Left cardiac atrium (tissue), 4 donors: ENCODE measurements at places on chromosomes 3 and 15. TPM values are rescaled to one million over a fixed set of nuclear protein-coding genes. Genes with fewer than 3 reads are reported as not detected.

DNA sequence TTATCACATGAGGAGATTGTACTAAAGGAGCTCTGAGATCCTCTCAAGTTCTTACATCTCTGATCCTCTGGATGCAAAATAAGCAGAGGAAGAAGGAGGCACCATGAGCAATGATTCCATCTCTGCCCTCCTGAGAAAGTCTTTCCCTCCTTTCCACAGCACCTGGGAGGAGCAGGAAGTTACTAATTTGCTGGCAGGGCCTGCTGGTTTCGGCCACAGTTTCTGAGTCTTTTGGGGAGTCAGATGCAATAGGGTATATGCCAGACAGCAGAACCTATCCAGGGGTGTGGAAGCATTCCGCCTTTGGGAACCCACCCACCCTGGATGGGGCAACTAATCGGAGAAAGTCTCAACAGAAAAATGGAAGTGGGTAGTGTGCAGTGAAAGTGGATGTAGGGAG, 38.5 kb upstream of the SPTSSB start:
- no peak for DNase-seq

- no peak for DNase-seq
Measured at GRCh38 chr15:41885841-41886240, 8.0 kb downstream of the SPTBN5 start.

GRCh38 chr3:81198216-81198615, 563.2 kb downstream of the GBE1 start:
- DNase-seq = no peak

GRCh38 chr15:74723754-74724334, 1.5 kb downstream of the CYP1A1 start:
- no peak for DNase-seq

DNA sequence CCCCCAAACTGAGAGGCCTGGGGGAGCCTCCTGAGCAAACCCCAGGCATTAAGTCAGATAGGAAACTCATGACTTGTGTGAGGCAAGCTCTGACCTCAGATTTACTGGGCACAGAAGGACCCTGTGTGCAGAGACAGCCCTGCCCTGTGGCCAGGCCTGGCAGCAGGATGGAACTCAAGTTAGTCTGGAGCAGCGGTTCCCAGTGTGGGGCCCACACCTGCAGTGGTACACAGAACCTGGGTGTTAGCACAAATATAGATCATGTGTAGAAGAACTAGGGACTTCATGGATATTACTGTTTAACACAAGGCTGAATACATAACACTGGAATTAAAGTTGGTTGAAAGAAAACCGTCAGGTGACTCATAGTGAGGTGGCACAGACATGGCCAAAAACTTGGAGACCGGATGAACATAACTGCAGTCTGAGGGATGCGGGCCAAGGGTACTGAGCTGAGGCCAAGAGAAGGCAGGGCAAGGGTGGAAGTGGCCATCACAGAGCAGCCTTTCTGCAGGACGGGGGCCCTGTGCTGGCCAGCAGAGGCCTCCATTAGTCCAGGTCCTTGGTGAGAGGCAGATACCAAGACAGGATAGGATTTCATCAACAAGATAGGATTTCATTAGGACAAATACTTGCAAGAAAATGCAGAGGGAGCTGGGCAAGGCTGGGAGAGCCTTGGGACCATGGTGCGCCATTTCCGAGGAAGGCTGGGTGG, 40.9 kb downstream of the IRAK2 start:
- DNase-seq = no peak

DNA sequence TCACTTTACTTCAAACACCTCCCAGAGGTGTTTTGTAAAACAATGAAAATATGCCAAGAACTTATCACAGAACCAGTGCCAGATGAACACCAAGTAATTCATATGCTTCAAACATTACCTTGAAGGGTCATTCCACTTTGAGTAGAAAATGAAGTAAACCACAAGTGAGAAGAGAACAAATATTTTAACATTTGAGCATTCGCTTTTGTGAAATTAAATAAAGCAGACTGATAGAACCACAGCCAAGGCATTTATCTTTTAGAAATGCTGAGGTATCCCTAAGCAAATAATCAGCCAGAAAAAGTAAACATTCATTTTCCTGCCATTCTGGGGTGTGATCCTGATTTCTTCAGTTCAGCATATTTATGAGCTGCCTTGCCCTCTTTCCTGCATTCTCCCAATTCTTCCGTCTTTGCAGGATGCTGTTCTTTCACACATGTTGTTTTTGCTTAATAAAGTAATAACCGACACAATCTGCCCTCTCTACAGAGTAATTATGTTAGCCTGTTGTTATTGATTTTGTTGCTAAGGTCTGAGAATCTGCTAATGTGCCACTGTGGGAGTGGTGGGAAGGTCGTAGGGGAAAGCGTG, 235.6 kb upstream of the TGFBR2 start:
- DNase-seq = no peak

- no peak for DNase-seq
Measured at GRCh38 chr15:99480016-99480810, 85.6 kb upstream of the MEF2A start.

TPRG1 gene
- 15.5 TPM for total RNA-seq

DNA sequence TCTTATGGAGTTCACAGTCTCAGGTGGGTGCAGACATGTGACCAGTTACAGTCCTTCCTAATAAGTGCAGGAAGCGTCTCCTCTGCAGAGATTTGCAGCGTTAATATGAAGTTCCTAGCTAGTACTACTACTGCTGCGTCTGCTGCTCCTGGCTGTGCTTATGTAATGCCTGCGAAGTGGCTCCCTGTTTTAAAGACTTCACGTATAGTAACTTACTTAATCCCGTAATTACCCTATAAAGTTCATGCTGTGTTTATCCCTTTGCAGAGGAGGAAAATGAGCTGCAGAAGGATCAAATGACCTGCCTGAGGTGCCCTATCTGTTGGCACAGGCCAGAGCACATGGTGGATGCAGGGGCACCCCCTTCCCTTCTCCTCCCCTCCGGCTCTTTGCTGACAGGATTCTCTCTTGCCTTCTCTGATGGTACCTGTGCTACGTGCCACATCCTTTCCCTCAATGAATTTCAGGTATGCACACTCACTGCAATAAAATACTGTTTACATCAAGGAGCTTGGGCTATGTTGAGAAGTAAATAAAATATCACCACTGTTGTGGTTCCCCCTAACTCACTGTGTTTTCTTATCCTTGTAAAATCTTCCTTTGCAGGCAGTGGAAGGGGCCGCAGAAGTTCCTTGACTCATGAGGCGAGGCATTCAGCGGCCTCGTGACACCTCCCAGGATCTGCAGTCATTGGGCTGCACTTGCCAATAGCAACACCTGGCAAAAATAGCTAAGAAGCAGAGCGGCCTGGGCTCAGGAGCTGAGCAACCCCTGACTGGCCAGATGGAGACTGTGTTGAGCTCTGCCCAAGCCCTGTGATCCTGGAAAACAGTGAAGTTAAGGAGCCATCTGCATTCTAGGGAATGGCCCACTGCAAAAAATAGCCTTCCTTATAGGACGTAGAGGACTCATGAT, 188.9 kb upstream of the ATP10A start:
- DNase-seq = peak; percentile 32

C3orf49 gene
- total RNA-seq = not detected

FOXB1 gene
- not detected for total RNA-seq

DNA sequence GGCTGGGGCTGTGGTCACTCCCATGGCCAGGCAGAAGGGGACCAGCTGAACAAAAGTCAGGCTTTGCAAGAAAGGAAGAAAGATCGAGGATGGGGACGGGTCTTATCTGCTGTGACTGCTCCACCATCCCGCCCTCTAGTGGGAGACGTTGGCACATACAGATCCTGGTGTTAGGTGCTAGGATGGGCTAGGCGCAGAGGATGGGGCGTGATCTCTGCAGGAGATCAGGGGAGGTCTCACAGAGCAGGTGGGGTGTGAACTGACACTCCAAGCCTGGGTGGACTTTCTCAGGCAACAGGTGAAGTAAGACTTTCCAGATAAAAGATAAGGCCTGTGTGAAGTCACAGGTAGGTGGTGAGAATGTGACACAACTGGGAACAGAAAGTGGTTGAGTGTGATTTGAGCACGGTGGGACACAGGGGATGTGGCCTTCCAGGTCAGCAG, 141.9 kb upstream of the SMAD3 start:
- DNase-seq = no peak

SST gene
- not detected for total RNA-seq

DNA sequence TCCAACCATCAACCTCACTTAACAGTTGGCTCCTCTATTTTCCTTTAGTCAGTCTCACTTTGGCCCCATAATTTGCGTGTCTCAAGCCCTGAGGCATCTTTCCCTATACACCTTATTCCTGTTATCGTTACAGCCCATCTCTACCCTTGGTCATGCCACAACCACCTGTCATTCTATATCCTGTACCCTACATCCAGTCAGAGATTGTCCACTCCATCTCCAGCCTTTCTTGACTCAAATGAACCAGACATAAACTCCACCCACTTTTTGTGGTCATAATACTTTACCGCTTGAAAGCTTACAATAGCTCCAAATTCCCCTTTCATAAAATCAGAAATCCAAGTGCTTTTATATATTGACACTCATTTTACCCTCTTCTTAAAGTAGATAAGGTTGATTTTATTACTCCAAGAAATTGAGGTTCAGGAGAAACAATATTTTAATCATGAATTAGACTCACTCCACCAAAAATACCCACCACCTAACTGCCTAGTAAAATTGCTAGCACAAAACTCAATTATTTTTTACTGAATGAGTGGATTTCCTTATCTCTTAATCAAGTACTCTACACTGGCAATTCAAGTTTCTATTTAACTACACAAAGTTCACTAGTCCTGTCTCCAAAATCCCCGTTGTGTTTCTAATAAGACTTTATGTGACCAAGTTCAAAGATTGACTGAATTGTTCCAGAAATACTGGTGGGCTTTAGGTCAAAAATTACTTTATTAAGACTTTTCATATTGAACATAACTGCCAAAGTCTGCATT, 9.1 kb downstream of the CCR4 start:
- DNase-seq = no peak

DNA sequence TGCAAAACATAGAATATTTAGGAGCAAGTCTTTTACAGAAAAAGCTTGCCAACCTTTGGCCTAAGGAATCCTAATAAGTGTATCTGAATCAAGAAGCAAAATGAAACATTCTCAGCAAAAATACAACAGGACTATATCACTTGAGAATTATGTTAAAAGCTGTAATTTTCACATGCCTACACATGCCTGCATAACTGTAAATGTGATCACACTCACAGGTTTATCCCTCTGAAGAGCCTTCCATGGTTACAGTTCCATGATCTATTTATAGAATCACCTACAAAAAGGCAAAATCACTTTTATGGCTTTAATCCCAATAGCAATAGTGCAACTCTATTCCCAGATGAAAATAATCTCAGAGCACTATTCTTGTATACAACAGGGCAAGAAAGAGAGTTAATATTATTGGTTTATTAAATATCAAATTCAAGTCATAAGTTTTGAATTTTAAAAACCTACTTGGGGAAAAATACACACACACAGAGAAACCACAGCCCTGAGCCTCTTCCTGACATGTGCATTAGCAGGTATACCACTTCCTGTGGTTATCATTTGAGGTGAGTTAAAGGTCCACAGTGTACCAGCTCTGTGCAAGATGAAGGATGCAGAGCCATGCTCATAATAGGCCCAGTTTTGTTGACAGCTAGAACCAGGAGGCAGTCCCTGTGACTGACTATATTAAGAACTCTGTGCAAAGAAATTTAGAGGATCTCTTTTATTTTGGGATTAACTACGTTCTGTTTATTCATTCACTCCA, 252.5 kb upstream of the TGFBR2 start:
- no peak for DNase-seq

GRCh38 chr15:58171476-58172061, 33.4 kb downstream of the AQP9 start:
- DNase-seq = no peak

DNA sequence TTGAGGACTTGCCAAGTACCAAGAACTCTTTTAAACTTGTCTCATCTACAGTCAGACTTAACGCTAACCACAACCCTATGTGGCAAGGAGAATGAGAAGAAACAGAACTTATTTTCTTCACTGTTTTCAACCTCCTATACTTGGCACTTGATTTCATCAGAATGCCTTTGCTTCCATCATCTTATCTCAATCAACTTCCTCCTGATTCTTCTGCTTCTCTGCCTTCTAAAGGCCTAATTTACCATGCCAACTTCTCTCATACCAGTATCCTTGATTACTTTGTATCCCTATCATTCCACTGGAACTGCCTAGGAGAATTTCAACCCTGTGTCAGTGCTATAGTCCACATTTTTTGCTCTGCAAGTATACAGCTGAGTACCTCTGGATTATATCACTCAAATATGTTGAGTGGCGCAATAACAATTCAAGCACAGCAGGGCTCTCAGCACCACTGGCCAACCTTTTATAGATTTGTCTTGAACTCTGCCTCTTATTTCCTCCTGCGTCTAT, 413.6 kb downstream of the ROBO1 start:
- DNase-seq = no peak

- no peak for DNase-seq
Measured at GRCh38 chr15:77753281-77753873, 120.7 kb upstream of the LINGO1 start.

GRCh38 chr15:64562003-64562640, 101.7 kb downstream of the ZNF609 start:
- DNase-seq = no peak

DNA sequence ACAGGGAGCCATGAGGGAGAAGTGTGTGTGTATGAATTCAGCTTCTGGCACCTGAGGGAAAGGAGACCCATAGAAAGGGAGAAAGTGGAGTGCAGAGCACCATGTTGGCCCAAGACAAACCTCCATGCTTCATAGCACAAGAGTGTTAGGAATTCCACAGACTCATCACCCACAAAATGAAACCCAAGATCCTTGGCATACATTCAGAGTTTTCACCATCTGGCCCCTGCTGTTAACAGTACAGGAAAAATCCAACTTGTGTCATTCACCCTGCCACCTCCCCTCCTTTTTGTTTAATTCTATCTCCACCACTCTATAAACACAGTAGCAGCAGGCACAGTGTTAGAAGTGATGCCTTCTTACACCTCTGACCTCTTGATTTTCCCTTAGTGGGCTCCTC, 60.0 kb upstream of the MNS1 start:
- DNase-seq = no peak

DNA sequence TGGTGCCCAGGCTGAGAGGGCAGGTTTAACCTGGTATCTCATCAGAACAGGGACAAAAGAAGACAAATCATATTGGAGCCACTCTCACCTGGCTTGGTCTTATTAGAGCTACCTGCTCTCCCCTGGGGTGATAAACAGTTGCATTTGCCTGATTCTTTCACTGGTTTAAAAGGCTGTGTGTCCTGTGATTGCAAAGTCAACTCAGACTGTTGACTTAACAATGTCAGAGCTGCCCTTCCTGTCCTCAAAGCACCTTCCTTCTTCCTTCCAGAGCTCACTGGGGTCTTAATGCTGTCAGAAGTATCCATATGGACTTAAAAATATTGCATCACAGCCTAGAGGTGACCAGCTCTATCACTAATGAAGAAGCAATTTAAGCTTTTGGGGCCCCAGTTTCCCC, 50.5 kb upstream of the MINAR1 start:
- no peak for DNase-seq

CLEC3B gene
- 132 TPM for total RNA-seq

RHCG gene
- total RNA-seq = 1.8 TPM

GRCh38 chr3:150508401-150508800, 37.9 kb downstream of the SERP1 start:
- DNase-seq = no peak
